ENCODE measurements at places on chromosomes 11 and 22.
A peak's percentile ranks its signal among the peaks of the same experiment; 100 is the strongest.

DNA sequence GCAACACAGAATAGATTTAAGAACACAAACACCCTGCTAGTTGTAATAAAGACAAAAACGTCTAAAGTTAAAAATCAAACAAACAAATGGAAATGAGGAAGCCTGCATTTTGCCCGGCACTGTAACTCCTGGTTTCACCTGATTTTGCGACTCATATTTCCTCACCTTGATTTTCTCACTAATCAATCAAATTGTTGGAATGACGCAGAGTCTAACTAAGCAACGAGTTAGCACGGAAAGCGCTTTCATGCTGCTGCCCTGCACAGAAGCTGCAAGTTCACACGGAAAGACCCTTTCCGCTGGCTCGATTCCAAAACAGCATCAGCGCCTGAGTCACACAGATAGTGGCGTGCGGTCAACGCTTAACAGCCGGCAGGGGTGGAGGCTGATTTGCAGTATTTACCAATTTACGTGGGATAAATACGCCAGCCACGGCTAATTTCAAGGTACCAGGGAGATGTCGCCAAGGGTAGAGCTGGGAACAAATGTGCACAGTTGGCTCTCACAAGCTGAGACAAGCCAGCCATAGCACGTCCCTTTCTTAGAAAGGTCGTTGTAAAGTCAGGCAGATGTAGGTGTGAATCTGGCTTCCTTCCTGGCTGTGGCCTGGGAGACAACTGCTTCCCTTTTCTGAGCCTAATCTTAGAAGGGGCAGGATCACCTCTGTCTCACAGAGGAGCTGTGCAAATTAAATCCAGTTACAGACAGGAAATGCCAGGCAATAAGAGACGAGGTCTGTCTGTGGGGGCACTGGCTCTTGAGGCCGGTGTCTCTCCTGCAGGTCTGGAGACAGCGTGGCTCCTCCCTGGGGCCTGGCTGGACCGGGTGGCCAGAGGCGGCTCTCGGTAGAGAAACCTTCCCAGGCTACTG is 76.9 kb upstream of the TTLL12 start:
- peak; percentile 79 for DNase-seq

- DNase-seq, result no peak
Measured at GRCh38 chr11:84580428-84580827, 1046.7 kb downstream of the DLG2 start.

- DNase-seq, result no peak
Measured at GRCh38 chr22:36755316-36755715, 20.6 kb downstream of the IFT27 start.

GRCh38 chr22:50605613-50606074 is 5.1 kb downstream of the MAPK8IP2 start:
- no peak for DNase-seq

- no peak for DNase-seq
Measured at GRCh38 chr22:22535662-22536061, 15.6 kb upstream of the ZNF280A start.

GRCh38 chr11:64444838-64445441 is 86.0 kb downstream of the RPS6KA4 start:
- DNase-seq, result peak; percentile 25

GRCh38 chr22:47030881-47031627 is 268.6 kb downstream of the TBC1D22A start:
- DNase-seq, result no peak

GRCh38 chr22:35888181-35888870 is 140.3 kb downstream of the RBFOX2 start:
- no peak for DNase-seq

- no peak for DNase-seq
Measured at GRCh38 chr11:26739366-26740073, 17.7 kb upstream of the SLC5A12 start.

GRCh38 chr11:47468598-47469214 is 19.8 kb upstream of the RAPSN start:
- no peak for DNase-seq

GRCh38 chr22:31604137-31604705 is 57.8 kb downstream of the PISD start:
- DNase-seq, result peak; percentile 4

DNA sequence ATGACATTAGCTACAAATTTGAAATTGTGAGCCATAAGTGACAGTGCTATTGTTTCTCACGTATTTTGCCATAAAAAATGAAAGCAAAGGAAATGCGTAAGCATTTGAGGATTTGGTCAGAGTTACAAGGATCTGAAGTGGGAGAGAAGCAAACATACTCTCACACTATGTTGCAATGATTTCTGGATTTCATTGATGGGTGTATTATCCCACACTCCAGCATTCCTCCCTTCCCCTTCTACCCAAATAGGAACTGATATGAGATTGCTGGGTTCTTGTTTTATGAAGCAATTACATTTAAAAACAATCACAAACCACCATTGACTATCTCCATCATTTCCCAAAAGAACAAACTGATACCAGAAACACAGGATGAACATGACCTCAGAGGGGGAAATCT is 314.0 kb upstream of the CTSC start:
- DNase-seq, result no peak

GRCh38 chr22:36463783-36464184 is 17.7 kb downstream of the TXN2 start:
- DNase-seq, result no peak

GRCh38 chr11:83680321-83680720 is 394.2 kb upstream of the CCDC90B start:
- no peak for DNase-seq

DNA sequence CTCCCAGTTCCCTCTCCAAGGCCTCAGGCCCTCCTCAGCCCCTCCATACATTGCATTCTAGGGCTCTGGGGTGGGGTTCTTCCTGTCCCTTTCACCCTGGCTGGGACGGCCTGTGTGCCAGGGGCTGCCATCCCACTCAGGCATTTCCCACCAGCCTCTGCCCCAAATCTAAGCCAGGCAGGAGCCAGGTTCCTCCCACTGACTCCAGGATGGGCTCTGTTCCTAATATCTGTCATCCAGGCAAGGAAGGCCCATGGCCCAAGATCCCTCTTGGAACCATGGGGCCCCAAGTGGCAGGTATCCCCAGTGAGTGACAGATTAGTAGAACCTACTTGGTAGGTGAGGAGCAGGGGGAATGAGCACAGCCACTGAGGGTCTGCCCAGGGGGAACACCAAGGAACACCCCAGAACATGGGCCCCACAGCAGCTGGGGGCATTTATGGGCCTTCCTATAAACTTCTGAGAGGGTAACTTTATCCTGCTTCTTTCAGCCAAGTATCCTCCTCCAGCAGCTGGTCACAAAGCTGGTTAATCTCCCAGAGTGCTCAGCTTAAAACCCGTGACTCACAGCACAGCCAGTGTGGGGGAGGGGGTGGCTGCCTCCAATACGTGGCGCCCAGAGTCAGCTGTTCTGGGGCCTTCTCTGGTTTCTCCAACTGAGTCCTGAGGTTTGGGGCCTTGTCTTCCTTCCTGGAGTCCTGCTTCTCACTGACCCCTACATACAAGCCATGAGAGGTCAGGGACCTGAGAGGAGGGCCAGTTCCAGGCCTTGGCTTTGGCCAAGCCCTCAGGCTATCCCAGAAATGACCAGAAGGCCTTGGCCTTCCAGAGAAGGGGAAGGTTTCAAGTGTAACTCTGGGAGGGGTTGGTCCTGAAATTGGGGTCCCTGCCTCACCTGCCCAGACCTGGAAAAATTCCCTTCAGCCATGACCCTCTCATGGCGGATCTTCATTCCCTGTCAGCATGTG is 19.9 kb upstream of the MYOD1 start:
- no peak for DNase-seq

- no peak for DNase-seq
Measured at GRCh38 chr11:76329983-76330382, 50.9 kb downstream of the THAP12 start.
